ENCODE measurements at places on chromosomes 4 and X.

DNA sequence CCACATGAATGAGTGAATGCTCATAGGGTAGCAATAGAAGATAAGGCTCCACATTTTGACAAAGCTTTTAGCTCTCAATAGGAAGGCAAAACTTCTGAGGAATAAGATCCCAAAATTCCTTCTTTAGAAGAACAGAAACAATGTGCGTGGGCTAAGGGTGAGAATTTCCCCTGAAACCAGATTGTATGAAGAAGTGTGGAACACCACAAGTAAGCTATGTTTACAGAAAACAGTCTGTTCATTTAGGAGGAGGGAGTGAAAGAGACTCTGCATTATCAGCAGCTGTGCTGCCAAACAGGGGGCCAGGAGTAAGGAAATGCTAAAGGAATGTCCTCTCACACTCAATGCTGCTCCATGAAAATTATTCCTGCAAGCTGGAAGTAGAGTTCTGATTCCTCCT, 851.6 kb downstream of the CENPC start:
- no peak for DNase-seq

DNA sequence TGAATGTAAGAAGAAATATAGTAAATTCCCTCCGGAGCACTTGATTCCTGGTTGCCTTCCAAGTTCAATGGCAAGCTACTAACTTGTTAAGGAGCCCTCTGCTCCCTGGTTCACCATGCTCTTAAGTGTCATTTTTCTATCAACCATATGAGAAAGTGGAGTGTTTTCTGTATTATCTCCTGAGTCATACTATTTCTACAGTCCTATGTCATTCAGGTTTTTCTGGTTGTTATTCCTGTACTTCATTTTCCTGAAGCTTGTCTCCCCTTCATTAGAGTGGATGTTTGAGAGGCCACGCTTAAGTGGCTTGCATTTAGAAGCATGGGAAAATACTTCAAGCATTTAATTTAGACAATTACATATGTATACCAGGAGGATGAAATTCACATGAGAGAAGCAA, 14.7 kb upstream of the EPGN start:
- no peak for DNase-seq

- DNase-seq: no peak
These were observed 77.7 kb downstream of the ALPK1 start for GRCh38 chr4:112374850-112375249.

GRCh38 chr4:151415978-151416377, 7.0 kb downstream of the FHIP1A start:
- DNase-seq: no peak

Measured in T-helper 9 cell (primary cell).